Epithelial cell of proximal tubule (primary cell): ENCODE measurements at places on chromosomes 7 and 10. TPM values are rescaled to one million over a fixed set of nuclear protein-coding genes. Genes with fewer than 3 reads are reported as not detected.

DNA sequence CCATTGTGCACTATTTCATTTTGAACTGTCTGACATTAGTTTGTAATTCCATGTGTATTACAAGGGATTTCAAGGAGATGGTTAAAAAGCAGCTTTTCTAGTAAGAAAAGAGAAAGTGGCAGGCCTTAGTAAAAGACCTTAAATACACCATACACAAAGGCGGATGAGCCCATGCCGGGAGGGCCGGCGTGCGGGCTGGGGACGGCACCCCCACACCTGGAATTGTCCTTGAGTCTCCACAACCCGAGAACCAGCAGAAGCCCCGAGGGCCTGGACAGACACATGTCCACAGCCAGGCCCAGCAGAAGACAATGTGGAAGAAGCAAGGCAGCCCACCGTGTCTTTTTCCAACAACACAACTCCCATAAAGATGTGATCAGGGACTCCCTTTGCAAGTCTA lies 123.7 kb upstream of the TCERG1L start:
- no peak for DNase-seq

DNA sequence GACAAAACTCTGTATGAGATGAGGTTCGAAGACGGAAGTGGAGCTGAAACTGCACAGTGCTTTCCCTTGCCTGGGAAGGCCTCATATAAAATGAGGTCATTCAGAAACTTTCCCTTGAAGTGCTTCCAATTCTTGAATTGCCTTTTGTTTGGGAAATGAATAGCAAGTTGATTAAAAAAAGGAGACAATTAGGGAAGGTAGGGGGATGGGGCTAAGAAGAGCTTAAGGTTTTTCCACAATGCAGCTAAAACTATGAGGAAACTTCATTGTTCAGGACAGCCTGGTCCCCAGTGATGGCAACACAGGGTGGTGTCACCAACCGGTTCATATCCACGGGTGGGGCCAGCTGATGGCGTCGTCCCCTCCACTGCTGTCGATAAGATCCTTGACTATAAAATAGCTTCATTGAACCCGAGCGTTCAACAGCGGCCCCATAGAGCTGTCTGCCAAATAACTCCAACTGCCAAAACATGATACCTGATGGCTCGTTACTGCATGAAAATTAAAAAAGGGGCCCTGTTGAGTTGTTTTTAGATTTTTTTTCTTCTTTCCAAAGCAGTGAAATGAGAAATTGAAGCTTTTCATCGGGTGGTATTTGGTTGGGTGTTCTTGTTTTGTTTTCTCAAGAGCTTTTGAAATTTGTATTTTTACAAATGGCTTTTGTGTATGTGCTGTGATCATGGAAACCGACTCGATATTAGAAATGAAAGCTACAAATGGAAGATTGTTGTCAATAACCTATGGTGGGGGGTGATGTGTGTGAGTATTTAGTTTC lies 2.8 kb upstream of the CELF2 start:
- DNase-seq = no peak

DNA sequence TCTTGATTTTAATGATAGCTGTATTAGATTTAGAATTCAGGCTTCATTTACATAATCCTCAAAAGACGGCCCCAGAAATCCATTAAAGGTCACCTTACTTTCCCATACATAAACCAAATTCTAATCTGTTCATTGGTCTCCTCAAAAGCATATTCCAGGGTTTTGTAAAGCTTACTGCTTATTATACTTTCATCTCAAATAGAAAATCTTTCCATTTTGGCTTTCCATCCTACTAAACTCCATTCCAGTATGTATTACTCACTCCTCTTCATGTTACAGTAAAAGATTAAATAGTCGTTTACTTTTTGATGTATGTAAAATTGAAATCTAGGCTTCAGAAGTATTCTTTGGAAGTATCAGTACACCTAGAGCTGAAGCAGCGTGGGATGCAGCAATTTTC lies 143.5 kb upstream of the LRRN3 start:
- DNase-seq = no peak

GRCh38 chr10:4059471-4060138 lies 274.6 kb upstream of the KLF6 start:
- DNase-seq = no peak

DNA sequence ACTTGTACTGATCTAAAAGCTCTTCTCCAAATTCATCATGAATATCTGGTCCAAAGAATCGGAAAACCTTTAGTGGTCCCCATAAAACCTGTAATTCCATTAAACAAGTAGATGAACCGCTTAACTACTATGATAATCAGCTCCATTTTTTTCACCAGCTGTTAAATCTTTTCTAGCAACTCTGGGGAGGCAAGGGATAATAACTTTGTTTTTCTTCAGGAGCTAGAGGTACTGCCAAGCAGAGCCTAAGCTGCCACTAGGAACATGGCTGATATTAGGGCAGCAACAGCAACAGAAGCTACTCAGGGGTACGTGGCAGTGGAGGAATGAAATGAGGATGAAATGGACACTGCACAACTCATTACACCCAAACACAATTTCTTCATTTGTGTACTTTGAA lies 138.0 kb downstream of the SRPK2 start:
- no peak for DNase-seq

- DNase-seq = no peak
Observed at GRCh38 chr10:132439025-132439388, 42.0 kb downstream of the PWWP2B start.

GRCh38 chr7:26657686-26658388 lies 206.6 kb downstream of the SKAP2 start:
- no peak for DNase-seq

GRCh38 chr10:37854626-37855025 lies 2.8 kb downstream of the ZNF248 start:
- no peak for DNase-seq

DNA sequence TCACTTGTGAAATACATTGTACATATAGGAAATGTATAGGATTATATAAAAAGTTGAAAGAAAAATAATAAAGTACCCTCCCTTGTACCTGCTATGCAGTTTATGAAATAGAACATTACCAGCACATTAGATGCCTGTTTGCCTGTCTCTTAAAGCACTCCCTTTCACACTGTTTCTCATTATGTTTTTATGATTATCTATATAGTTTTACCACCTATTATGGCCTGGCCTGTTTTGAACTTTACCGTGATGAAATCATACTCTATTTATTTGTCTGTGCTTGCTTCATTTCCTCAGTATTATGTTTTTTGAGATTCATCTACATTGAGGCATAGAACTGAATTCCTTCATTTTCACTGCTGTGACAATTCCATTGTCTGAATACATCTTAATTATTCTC lies 41.1 kb downstream of the DGKB start:
- no peak for DNase-seq

DNA sequence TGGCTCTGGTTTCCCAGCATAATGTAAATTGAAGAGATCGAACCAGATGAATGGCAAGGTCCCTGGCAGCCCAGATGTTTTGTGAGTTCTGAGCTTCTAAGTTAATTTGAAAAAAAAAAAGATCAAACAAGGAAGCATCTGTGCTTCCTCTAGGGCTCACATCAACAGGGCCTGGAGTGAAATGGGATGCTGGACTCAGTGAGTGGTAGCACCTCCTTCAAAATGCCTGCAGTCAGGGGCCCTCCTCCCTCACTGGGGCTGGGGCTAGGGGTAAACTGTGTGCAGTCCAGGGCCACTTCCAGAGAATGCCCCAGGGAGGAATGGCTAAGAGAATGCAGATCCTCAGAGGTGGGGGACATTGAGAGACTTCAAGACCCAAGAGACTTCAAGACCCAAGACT lies 6.0 kb upstream of the CUEDC2 start:
- no peak for DNase-seq

GRCh38 chr10:44635176-44635575 lies 250.3 kb upstream of the CXCL12 start:
- no peak for DNase-seq

GRCh38 chr7:7956531-7957128 lies 12.0 kb upstream of the GLCCI1 start:
- no peak for DNase-seq

DNA sequence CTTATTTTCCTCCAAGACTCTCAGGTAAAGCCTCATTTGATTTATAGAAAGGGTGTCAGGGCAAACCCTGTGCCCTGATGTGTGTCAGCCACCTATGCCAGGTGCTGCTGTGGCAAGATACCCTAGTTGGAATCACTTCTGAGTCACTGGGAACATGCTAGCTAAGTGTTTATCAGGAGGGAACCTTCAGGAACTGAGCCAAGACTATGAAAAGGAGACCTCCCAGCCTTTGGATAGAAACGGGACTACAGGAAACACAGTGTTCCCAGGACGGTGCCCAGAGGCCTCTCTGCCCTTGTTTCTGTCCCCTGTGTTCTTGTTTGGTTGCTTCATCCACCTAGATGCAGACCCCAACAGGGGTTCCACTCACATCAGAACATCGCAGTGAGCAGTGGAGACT lies 28.5 kb downstream of the CNNM1 start:
- DNase-seq = no peak

GRCh38 chr7:108648989-108649388 lies 79.3 kb downstream of the DNAJB9 start:
- no peak for DNase-seq

DNA sequence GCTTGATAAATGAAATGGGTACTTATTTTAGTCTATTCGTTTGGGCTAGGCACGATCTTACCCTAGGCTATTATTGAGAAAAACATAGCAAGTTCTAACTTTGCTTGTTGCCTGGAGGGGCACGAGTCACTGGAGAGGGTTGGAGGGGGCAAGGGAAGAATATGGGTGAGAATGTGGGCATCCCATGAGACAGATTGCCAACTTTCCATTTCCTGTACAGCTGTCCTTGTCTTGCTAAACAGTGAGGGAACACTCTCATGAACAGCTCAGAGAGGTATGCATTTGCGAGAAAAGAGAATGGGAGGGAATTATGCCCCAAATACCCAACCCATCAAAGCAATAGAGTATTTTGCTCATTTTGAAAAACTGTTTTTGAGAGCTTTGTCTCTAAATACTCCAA lies 9.2 kb downstream of the CDHR3 start:
- no peak for DNase-seq

- no peak for DNase-seq
Observed at GRCh38 chr10:129897871-129898626, 66.0 kb downstream of the EBF3 start.

DNA sequence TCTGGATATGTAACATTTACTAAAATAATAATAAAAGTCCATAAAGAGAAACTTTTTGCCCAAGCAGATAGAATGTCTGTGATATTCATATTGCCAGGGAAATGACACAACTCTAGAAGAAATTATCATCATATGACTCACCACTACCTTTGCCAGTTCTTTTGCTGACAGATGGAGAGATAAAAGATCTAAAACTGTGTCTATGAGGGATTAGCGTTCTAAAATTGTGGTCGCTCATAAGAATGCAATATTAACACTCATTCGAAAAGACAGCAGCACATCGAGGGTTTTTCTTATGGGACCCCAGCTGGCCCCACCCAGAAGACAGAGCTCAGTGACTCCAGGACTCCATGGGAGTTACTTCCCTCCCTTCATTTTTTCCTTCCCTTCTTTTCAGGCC lies 16.6 kb upstream of the LANCL2 start:
- no peak for DNase-seq

GRCh38 chr10:8389630-8390029 lies 335.1 kb downstream of the GATA3 start:
- no peak for DNase-seq

DNA sequence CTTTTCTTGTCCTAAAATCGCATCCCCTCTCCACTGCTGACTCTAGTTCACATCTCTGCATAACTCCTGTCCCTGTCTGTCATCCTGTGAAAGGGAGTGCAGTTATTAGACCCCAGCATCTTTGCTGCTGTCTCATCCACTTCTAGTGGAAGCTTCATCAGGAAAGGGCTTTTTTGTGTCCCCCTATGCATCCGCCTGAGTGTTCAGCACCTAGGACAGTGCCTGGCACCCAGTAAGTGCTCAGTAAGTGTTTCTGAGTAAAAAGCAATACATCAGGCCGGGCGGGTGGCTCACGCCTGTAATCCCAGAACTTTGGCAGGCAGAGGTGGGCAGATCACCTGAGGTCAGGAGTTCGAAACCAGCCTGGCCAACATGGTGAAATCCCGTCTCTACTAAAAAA lies 211.8 kb upstream of the FOXK1 start:
- no peak for DNase-seq

DNA sequence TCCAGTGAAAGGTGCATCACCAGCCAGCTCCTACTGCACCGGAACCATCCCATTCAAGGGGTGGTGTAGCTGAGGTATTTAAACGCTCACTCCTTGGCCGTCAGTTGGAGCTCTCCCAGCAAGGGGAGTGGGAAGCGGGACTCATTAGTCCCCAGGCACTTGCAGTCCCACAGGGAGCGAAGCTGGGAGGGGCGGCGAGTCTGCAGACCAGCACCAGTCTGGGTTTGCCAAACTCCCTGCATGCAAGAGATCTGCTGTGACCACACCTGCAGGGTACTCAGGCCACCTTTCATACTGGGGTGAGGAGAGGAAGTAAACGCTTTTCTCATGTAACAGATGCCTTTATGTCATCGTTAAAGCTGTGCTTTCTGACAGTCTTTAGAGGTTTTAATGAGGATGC lies 187.9 kb downstream of the PTPRN2 start:
- no peak for DNase-seq

- no peak for DNase-seq
Observed at GRCh38 chr7:119761776-119762175, 511.2 kb upstream of the KCND2 start.

DNA sequence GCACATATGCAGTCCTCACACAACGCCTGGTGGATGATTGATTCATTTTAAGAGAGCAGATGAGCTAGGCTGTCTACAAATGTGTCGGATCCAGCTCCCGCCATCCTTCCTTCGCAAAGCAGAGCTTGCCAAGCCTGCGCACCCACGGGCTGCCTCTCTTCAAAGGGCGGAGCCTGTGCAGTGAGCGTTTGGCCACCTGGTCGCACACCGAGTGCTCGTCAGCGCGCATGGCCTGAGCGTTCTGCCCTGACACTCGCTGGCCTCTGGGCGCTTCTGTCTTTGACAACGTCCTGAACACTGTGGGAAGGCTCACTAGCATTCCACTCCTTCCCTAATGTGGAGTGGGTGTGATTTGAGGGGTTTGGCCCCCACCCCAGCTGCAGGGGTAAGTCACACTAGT lies 47.1 kb upstream of the TMEM72 start:
- no peak for DNase-seq

DNA sequence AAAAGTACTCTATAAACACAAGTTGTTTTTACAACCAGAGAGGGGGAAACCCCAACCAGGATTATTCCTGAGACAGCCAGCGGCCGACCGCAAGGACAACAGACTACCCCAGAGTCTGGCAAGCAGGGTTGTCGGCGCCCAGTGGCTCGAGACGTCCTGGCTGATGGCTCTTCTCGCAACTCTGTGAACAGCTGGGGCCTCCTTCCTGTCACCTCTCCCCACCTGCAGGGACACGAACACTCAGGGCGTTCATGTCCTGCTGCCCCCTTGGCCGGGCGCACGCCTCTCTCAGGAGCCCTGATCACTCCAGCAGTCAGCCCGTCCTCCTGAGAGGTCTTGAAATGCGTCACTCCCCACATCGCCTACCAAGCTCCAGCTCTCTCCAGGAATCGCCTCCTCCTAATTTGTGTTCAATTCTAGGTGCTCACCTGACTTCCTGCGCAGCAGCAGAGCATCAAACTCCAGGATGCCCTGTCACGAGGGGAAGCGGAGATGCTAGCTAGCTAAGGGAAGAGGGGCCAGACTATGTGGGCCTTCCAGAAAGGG lies 66.4 kb upstream of the TNRC18 start:
- DNase-seq = no peak

Gene ABCA13
- 0.69 and 1.7 TPM in 2 replicates for total RNA-seq

Gene PGAM2
- not detected in 2 replicates for total RNA-seq

Gene ANXA8
- 1.4 and 6.0 TPM in 2 replicates for total RNA-seq

Gene ZCCHC24
- 2.0 and 4.7 TPM in 2 replicates for total RNA-seq

Gene CPA2
- 0.14 TPM in 1 of 2 replicates, not detected in the other for total RNA-seq

Gene ADRB1
- 0.06 and 0.22 TPM in 2 replicates for total RNA-seq

Gene EZH2
- 24.9 and 26.5 TPM in 2 replicates for total RNA-seq

Gene AGAP3
- total RNA-seq = 54.1 and 60.1 TPM in 2 replicates

Gene TMEM213
- total RNA-seq = 0.07 TPM in 1 of 2 replicates, not detected in the other

Gene RAB19
- total RNA-seq = 2.7 and 3.6 TPM in 2 replicates

Gene AFAP1L2
- 9.6 and 14.2 TPM in 2 replicates for total RNA-seq

Gene PAPOLB
- 0.07 TPM in 1 of 2 replicates, not detected in the other for total RNA-seq
